ENCODE measurements at places on chromosomes 1 and 21.
A peak's percentile ranks its signal among the peaks of the same experiment; 100 is the strongest.

- DNase-seq: no peak
Measured at GRCh38 chr1:20640183-20640597, 6.9 kb downstream of the PINK1 start.

DNA sequence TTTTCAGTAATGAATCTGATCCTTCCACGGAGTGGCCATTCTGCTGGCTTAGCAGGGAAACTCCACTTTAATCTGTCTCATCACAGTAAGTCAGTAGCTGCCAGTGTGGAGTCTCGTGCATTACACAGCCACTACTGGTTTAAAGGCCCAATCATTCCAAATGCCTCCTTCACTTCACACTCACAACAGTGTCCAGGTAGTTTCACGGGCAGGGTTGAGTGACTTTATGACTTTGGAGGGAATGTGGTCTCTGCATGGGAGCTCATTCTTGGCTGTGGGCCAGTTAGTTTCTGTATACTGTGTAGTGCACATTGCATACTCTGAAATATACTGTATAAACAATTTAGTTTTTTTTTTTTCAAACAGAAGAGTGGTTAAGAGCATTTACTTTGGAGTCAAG lies 34.6 kb upstream of the C1orf87 start:
- no peak for DNase-seq

DNA sequence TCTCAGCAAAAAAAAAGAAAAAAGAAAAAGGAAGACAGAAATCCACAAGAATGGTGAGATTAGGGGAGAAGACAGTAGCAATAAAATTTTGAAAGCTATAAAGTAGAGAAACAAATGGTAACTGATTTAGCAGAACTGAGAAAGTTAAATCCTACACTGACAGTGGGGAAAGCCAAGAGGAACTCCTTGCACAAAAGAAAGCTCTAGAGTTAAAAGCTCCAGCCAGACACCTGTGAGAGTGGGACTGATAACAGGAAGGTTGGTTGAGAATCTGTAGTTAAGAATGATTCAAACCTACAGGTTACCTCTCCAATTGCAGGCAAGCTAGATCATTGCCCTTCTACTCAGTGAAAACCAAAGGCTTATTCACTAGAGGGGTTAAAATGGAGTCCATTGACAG lies 23.6 kb downstream of the FBXO28 start:
- DNase-seq: no peak

DNA sequence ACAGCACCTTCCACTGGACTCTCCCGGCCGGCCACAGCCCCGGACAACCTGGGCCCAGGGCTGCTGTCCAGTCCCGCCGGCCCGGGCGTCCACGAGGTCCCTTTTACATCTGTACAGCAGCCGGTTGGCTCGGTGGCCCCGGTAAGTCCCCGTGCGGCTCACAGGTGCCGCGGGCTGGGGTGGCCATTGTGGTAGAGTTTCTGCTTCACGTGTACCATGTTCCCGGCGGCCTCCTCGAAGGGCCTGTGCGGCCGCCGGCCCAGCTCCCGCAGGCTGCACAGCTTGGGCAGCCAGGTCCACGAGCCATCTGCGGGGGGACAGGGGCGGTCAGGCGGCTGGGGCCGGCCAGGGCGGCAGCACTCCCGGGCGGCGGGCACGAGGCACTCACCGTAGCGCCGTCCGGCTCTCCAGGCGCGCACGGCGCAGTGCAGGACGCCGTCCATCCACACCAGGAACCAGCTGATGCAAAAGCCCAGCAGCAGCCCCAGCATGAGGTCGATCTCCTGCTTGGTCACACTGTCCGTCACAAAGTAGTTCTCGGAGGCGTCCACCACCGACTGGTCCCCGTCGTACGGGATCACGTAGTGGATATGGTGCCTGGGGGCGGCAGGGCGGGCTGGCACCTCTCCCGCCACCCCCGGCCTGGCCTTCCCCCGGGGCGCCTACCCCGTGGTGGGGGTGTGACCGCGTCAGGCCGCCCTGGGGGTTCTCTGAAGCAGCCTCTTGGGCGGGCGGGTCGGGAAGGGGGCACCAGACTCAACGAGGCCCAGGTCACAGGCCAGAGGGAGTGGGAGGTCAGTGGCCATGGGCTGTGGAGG lies 5.0 kb downstream of the TMEM240 start:
- no peak for DNase-seq

- no peak for DNase-seq
Measured at GRCh38 chr1:222777977-222778376, 36.9 kb upstream of the DISP1 start.

GRCh38 chr1:117147856-117148588 lies 26.5 kb upstream of the TRIM45 start:
- no peak for DNase-seq

GRCh38 chr1:233998891-233999290 lies 94.4 kb downstream of the SLC35F3 start:
- DNase-seq: no peak

DNA sequence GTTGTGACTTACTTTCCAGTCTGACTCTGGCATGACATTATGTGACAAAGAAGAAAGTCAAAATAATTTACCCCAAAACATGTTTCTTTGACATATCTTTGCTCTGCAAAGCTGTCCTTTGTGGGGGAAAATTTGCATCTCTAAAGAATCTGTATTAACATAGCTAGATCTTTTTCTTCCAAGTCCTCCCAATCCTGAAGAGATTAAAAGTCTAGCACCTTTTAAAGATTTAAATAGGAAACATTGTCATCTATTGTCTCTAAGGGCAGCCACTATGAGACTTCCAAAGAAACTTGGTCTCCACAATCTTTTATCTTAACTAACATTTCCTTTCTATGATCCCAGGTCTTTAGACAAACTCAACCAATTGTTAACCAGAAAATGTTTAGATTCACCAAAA lies 16.0 kb downstream of the LRRC3 start:
- no peak for DNase-seq

DNA sequence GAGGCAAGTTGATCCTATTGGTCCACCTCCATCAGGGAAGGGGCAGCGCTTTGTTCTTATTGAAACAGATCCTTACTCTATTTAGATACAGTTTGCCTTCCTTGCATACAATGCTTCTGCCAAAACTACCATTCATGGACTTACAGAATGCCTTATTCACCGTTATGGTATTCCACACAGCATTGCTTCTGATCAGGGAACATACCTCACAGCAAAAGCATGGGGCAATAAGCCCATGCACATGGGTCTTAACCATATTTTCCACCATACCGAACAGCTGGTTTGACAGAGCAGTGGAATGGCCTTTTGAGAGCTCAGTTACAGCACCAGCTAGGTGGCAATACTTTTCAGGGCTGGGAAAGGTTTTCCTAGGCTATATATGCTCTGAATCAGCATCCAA lies 544.8 kb upstream of the ADGRL4 start:
- no peak for DNase-seq

- no peak for DNase-seq
Measured at GRCh38 chr1:221832617-221833016, 90.7 kb upstream of the DUSP10 start.

GRCh38 chr1:60664086-60664625 lies 418.2 kb upstream of the NFIA start:
- no peak for DNase-seq

GRCh38 chr1:167128261-167129227 lies 34.7 kb downstream of the STYXL2 start:
- DNase-seq: no peak

DNA sequence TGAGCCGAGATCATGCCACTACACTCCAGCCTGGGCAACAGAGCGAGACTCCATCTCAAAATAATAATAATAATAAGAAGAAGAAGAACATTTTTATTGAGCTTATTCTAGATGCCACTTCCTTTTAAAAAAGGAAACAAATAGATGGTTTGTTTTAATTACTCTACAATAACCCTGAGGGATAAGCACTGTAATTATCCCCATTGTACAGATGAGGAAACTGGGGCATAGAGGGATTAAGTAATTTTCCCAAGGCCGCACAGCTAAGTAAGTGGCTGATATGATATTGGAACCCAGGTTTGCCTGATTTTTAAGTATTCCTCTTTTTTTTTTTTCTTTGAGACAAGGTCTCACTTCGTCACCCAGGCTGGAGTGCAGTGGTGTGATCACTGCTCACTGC lies 58.5 kb upstream of the LRIG2 start:
- DNase-seq: no peak

GRCh38 chr1:111222308-111223125 lies 5.0 kb upstream of the CHI3L2 start:
- DNase-seq: peak; percentile 66

DNA sequence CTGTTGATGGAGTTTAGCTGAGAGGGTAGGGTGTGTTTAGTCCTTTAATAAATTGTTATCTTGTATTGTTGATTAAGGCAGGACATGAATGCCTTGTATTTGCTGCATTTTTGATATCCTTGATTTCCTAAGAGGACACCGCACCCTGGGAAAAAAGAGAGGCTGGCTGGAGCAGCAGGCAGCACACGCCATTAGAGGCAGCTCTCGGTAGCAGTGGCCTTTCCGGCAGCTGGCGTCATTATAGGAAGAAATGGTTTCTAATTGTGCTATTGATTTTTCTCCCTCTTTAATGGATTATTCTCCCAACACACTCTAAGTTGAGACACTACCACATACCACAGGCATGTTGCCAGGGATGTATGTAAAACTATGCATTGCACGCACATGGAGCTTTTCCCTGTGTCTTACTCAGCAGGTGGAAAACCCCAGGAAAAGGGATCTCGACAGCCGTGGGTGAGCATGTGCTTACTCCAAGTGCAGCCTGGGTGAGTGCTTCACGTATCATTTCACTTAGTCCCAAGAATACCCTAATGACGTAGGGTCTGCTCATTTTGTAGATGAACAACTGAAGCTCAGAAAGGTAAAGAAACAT lies 440.4 kb upstream of the RUNX1 start:
- no peak for DNase-seq

DNA sequence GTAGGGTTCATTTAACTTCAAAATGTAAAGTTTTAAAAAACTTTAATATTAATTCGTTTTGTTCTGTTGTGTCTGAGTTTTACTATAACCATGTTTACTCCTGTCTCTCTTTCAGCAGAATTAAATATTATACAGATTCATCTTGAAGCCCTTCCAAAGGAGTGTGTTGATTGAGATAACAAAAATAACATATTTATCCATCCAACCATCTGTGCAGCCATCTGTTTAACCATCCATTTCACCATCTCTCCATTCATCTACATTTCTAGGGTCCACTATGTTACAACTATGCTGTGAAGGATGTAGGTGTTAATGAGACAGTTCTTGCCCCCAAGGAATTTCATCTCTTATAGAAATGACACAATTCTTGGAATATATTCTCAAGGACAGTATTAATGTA lies 36.0 kb upstream of the GNG12 start:
- no peak for DNase-seq

DNA sequence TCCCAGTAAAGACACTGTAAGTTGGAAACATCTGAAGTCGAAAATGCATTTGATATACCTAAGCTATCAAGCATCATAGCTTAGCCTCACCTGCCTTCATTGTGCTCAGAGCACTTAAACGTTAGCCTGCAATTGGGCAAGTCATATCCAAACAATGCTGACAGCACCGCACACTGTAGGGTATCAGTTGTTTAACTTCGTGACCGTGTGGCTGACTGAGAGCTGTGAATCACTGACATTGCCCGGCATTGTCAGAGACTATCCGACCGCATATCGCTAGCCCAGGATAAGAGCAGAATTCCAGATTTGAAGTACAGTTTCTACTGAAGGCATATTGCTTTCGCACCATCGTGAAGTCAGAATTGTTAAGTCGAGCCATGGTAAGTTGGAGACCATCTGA lies 41.5 kb downstream of the GALNT2 start:
- no peak for DNase-seq

DNA sequence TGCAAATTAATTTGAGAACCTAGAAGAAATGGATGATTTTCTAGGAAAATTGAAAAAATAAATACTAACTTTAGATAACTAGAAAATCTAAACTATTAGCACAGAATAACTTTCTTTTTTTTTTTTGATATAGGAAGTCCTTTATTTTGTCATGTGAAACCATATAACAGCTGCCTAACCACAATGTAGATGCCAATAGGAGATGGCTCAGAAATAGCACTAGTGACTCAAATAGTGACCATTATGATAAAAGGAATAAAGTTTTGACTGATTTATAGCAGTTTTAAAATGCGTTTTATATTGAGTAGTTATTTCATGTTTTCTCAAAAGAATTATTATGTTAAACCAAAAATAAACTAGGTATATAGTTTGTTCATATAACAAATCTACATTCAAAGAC lies 158.0 kb upstream of the CACYBP start:
- DNase-seq: no peak

DNA sequence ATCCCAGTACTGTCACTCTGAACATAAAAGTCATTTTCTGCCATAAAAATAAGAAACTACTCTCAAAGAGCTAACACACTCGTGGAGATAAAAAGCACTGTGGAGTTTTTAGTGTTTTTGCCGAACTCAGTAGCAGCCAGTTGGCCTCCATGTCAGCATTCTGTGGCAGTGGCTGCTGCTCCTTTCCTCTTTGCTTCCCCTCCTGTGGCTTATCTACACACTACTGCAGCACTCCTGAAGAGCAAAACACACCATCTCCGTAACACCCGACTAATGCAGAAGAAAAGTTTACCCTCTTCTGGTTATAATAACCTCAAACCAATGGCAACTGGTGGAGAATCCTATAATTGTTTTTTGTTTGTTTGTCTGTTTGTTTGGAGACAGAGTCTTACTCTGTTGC lies 44.9 kb downstream of the RAB3GAP2 start:
- no peak for DNase-seq

GRCh38 chr1:118201524-118201923 lies 16.5 kb upstream of the SPAG17 start:
- DNase-seq: no peak

GRCh38 chr1:170634824-170635410 lies 29.0 kb upstream of the PRRX1 start:
- no peak for DNase-seq

GRCh38 chr1:76291191-76291590 lies 216.6 kb downstream of the ST6GALNAC3 start:
- no peak for DNase-seq

DNA sequence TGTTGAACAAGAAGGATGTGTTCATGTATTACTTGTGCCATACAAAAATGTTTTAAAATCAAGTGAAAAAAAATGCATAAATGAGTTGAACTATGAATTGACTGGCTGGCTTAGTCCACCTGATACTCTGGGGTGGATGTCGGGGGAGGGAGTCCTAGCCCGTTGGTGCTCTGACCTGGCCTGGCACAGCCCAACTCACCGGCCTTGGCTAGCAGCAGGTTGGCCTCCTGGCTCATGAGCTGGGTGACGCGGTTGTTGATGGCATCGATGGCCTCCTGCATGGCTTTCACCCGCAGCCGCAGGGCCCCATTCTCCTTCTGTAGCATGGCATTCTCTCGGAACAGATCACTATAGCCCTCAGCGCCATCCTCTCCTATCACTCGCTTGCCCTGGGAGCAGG lies 21.6 kb downstream of the KIF21B start:
- DNase-seq: no peak
